CD4-positive, alpha-beta T cell treated with Interferon alpha-2 for 1 hour (primary cell): ENCODE measurements at places on chromosomes 11 and 22.

- DNase-seq: no peak
Observed at GRCh38 chr11:26974069-26974783, 19.7 kb upstream of the FIBIN start.

DNA sequence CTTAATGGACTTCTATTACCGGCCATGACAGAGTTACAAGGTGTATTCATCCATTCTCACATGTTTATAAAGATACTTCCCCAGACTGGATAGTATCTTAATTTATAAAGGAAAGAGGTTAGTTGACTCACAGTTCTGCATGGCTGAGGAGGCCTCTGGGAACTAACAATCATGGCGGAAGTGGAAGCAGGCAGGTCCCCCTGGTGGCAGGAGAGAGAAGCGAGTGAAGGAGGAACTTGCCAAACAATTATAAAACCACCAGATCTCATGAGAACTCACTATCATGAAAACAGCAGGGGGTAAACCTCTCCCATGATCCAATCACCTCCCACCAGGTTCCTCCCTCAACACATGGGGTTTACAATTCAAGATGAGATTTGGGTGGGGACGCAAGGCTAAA is 170.0 kb upstream of the PDGFD start:
- peak; percentile 3 for DNase-seq

GRCh38 chr11:68020575-68020974 is 9.9 kb upstream of the NDUFS8 start:
- no peak for DNase-seq

DNA sequence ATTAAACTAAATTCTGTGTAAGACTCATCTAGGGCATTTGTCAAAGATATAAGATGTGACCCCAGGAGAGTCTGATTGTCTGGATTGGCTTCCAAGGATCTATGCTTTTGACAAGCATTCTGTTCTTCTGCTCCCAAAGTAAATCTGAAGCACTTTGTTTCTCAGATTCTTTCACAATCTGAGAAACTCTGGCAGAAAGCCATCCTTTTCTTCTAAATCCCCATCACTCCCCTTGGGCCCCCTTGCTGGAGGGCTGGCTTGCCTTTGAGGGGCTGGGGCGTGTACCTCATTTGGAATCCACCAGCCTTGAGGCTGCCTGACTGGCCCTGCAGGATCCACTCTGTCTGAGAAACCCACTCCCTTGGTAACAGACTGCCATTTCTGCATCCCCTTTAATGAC is 173.5 kb upstream of the CTSC start:
- no peak for DNase-seq

DNA sequence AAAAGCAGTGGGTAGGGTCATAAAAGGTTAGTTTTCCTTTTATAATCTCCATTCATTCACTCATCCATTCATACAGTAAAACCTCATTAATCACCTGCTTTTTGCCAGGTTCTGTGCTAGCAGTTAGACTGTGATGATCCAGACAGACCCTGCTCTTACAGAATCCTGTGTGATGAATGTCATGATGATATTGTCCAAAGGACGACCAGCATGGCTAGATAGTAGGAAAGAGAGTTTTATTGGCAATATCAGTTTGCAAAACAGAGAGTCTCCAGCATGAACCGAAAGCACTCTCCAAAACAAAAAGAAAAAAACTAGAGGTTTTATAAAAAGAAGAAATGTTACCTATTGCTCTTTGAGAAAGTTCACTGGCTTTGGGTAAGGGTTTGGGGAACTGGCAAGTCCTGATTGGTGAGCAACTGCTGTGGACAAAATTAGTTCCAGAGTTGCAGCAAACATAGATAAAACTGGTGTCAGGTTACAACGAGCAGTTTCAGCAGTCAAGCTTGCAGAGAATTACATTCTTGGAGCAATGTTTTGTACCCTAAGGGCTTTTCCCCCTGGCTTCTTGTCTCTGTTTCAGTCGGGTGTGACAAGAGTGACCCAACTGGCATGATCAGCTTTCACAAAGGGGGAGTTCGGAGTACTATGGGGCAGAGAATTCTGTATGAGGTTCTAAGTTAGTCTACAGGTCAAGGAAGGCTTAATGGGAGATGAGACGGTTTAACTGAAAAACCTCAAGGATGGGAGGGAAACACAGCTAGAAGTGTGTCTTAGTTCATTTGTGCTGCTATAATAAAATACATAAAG is 58.3 kb downstream of the HSD17B12 start:
- DNase-seq: no peak
